Stimulated activated CD8-positive, alpha-beta memory T cell treated with anti-CD3 and anti-CD28 coated beads, Interleukin-4, amount 100 ng/mL, for 1 hour (primary cell): ENCODE measurements at places on chromosomes 1 and 21.

DNA sequence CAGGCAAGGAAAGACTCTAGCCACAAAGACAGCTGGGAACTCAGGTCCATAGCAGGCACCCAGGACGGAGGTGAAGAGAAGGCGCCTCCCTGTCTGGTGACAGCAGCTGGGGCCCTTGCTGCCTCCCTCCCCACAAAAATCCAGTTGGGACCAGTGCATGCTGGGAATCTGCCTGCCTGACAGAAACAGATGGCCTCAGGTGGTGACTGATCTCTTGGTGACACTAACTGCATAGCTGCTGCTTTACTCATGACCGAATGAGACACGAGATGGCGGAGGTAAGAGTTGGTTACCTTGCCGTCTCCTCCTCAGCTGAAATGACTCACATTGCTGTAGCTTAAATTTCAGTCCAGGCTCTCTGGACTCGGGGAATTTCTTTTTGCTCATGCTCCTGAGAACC, 130.3 kb downstream of the FGGY start:
- DNase-seq, result no peak

GRCh38 chr1:16405441-16405840, 31.8 kb downstream of the SPATA21 start:
- no peak for DNase-seq

GRCh38 chr1:82225421-82226185, 424.9 kb downstream of the ADGRL2 start:
- no peak for DNase-seq

- DNase-seq, result no peak
These were observed 54.3 kb upstream of the TARBP1 start for GRCh38 chr1:234533034-234533891.

DNA sequence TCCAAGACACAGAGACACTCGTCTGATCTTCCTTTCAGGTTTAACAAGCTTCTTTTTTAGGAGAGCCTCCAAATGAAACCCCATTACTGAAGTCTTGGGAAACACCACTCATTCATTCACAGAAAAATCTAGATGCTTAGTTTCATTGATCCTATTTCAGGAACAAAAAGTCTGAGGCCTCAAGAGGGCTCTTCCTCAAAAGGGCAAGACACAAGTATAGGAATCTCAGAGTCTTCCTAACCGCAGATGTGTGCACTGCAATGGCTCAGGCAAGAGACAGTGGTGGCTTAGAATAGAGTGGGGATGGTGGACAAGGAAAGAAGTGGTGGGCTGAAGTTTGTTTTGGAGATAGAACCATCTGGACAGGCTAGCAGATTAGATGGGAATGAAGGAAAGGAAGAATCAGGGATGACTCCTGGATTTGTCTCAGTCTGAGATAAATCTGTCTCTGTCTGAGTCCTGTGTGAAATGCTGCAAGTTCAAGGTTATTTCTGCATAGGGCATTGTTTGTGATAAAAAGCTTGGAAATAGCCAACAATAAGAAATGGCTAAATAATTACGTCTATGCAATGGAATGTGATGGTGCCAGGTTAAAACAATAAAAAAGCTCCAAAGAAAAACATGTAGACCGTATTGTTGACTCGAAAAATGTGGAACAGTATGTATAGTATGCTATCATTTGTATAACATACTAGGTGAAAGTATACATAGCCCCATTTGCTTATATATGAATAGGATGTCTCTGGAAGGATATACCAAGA, 8.9 kb upstream of the CTSE start:
- no peak for DNase-seq
